ENCODE measurements at places on chromosomes 3 and 15.
A peak's percentile ranks its signal among the peaks of the same experiment; 100 is the strongest.

DNA sequence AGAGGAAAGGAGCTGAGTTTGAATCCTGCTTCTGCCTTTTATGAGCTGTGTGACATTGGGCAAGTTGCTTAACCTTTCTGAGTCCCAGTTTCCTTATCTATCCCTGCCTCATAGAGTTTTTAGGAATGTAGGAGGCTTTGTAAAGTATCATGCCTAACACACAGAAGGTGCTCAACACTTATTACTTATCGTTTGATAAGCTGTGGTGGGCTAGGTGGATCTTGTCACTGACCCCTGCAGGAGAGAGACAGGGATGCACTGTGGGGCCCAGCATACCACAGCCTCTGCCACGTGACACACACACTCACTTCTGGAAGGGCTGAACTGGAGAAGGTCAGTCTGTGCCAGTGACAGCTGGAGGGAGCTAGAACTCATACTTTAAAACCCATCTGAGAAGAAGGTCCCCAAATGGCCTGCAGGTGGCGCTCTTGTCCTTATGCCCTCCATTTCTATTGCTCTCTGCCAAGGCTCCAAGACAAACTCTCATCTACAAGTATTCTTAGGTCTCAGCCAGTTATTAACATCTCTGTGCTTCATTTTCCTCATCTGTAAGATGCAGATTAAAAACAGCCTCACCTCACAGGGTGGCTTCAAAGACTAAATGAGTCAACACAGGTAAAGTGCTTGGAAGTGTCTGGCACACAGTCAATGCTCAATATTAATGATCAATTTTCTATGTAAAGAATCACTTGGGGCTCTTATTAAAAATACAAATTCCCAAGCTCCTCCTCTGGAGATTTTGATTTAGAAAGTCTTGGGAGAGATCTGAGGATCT lies 57.5 kb upstream of the HACD2 start:
- DNase-seq = peak; percentile 90

DNA sequence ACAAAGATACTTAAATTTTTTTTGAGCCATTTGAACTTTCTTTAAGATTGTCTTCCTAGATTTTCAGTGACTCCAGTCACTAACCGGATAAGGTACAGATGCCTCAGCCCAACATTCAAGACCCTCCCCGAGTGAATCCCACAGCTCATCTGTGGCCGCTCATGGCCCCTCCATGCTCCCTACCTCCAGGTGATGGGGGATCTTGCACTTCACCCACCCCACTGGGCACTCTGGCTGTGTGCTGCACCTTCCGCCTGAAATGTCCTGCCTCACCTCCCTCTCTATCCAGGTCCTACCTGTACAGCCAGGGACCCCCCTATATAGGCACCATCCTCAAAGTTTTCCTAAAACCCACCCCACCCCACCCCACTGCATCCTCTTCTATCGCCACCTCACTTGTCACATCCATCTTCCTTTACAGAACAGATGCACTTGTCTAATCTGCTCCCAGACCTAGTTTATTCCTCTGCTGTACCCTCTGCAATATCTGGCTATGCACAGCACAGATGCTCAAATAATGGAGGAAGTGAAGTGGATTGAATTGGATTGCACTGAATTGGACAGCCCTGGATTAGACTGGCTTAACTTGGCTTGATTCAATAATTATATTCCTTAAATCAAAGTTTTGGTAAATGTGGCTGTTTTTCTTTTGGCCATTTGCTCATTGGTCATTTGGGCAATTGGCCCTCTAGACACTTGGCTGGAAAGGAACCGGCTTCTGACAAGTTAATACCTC lies 24.5 kb downstream of the NTRK3 start:
- no peak for DNase-seq

GRCh38 chr3:28933337-28933736 lies 347.5 kb upstream of the RBMS3 start:
- no peak for DNase-seq

GRCh38 chr3:12218161-12218560 lies 59.4 kb upstream of the TIMP4 start:
- DNase-seq = no peak

GRCh38 chr15:93829115-93829870 lies 402.1 kb upstream of the MCTP2 start:
- DNase-seq = no peak

DNA sequence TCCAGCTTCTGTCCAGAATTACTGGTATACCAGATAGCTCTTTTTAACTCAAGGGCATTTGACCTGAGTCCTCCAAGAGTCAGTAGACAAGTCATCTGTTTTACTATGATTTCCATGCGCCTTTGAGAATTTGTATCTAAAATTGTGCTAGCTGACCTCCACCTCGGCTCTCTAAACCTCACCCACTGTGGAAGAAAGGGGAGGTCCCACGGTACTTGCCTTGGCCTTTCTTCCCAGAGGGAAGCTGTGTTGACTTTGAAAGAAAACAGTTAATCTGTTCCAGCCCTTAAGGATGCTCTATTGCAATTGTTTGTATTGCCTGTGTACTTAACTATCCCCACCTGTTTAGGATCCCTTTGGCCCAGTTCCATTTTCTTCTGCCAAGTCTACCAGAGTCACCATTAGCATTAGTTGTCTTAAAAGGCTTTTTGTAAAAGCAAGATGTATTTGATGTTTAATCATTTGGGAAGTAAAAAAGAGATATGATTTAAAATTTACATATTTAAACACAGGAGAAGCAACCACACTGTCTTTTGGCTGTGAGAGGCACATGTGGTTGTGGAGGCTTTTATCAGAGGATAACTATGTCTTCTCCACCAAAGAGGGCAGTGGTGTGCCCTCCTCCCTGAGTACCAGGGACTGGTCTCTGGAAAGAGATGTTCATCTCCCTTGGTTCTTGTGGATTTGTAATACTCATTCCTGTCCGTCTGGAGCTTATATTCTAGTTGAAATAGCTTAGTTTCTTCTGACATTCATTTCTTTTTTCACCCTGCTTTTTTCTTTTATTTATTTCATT lies 88.8 kb downstream of the CRTC3 start:
- no peak for DNase-seq

GRCh38 chr3:49173116-49173791 lies 1.9 kb downstream of the KLHDC8B start:
- no peak for DNase-seq

GRCh38 chr3:170257145-170257544 lies 34.9 kb downstream of the PRKCI start:
- DNase-seq = no peak

GRCh38 chr3:184907681-184908649 lies 96.0 kb downstream of the VPS8 start:
- DNase-seq = no peak

DNA sequence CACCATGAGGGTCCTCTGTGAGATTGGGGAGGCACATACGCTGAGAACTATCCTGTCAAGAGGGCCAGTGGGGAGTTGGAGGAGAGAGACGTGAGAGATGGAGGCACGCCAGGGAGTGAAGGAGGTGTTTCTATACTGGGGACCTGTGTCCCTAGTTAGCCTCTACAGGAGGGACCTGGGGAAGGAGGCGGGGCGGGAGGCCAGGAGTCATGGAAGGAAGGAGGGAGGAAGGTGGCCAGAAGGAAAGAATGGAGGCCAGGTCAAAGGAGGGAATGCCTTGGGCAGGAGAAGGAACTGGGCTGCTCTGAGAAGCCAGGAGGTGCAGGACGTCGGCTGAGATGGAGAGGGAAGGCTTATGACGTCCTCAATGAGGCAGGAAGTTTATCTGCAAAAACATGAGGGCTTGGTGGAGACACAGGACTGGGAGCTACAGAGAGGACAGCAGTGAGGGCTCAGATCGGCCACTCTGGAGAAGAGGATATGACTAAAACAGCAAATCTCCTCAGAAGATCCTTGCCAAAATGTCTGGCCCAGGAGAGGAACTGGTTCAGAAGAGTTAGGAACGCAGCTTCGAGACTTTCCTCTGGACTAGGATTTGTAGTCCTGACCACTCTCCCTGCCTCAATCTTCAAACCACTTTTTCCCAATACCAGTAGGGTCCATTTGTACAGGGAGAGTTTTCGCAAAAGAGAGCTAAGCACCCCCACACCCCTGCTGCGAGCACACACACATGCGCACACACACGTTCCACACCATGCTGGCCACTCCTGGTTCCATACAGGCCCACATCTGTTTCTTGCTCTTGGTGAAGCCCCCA lies 59.9 kb downstream of the ADCY5 start:
- no peak for DNase-seq

GRCh38 chr15:67094001-67094826 lies 28.8 kb downstream of the SMAD3 start:
- DNase-seq = no peak

Data from tibial artery (tissue), 4 donors.